ENCODE measurements at places on chromosomes 2 and 18.

GRCh38 chr2:52821631-52822030 lies 946.0 kb upstream of the CHAC2 start:
- H3K27ac ChIP-seq = no peak overlapping the region
- H3K27me3 ChIP-seq = no peaks in the 10 kb centered on the region
- H3K4me1 ChIP-seq = no peaks in the 10 kb centered on the region
- H3K36me3 ChIP-seq = no peaks in the 10 kb centered on the region
- H3K4me3 ChIP-seq = no peak overlapping the region
- no peak for DNase-seq

GRCh38 chr18:75377258-75377657 lies 50.2 kb downstream of the SMIM21 start:
- no peak overlapping the region for H3K27ac ChIP-seq
- DNase-seq = no peak
- peaks cover 4% of the 10 kb centered on the region for H3K27me3 ChIP-seq

- no peaks in the 10 kb centered on the region for H3K36me3 ChIP-seq
- H3K4me3 ChIP-seq = no peak overlapping the region
- H3K27me3 ChIP-seq = peaks cover 38% of the 10 kb centered on the region
- H3K4me1 ChIP-seq = peaks cover 2% of the 10 kb centered on the region
- H3K27ac ChIP-seq = no peak overlapping the region
Observed at GRCh38 chr2:219356834-219357233, 24.3 kb upstream of the RESP18 start.

GRCh38 chr2:146124741-146125140 lies 1604.8 kb upstream of the ZEB2 start:
- H3K4me1 ChIP-seq = no peaks in the 10 kb centered on the region
- H3K27ac ChIP-seq = no peak overlapping the region
- no peak overlapping the region for H3K4me3 ChIP-seq
- DNase-seq = no peak
- H3K36me3 ChIP-seq = no peaks in the 10 kb centered on the region

- no peaks in the 10 kb centered on the region for H3K27me3 ChIP-seq
- no peaks in the 10 kb centered on the region for H3K36me3 ChIP-seq
- H3K27ac ChIP-seq = no peak overlapping the region
- peaks cover 5% of the 10 kb centered on the region for H3K4me1 ChIP-seq
- H3K4me3 ChIP-seq = no peak overlapping the region
- DNase-seq = no peak
Observed at GRCh38 chr2:232889876-232890401, 19.9 kb downstream of the SNORC start.

- H3K27ac ChIP-seq = no peak overlapping the region
- H3K4me1 ChIP-seq = peaks cover 6% of the 10 kb centered on the region
- no peak for DNase-seq
- no peaks in the 10 kb centered on the region for H3K36me3 ChIP-seq
Observed at GRCh38 chr2:15152382-15152781, 408.8 kb downstream of the NBAS start.

GRCh38 chr2:78682781-78683180 lies 342.7 kb upstream of the REG3G start:
- H3K36me3 ChIP-seq = no peaks in the 10 kb centered on the region
- H3K4me3 ChIP-seq = no peak overlapping the region
- H3K4me1 ChIP-seq = no peaks in the 10 kb centered on the region
